Foreskin fibroblast (primary cell): ENCODE measurements at places on chromosomes 7 and 10.

DNA sequence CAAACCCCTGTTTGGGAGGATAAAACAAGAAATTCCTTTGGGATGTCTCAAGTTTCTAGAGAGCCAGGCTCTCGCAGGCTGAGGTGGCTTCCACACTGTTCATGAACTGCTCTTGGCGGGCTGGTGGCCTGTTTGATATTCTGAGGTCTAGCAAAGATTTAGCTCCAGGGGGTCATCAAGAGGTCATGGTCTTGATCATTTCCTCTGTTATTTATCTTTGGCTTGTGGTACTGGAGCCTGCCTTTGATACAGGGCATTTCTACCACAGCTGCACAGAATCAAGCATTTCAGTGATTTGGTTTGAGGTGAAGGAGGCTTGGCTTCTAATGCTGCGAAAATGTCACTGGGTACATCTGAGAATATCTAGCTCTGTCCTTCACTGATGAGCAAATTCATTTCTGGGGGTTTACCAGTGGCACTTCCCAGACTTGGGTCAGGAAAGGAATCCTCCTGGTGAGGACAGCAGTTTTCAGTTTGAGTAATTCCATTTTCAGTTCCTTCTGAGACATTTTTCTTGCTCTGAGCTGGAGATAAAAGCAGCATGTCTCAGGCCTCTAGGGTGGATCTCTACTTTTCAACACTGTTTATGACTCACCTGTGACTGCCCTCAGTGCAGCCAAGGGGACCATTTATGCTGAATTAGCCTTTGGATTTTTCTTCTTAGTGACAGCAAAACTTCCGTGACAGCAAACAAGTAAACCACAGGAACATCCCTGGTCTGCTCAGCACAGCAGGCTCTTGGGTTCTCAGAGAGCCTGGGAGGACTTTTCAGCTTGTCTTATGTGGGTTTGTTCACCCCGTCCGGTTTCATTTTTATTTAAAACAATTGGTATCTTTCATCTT, 312.0 kb downstream of the RNLS start:
- DNase-seq = peak; percentile 79

DNA sequence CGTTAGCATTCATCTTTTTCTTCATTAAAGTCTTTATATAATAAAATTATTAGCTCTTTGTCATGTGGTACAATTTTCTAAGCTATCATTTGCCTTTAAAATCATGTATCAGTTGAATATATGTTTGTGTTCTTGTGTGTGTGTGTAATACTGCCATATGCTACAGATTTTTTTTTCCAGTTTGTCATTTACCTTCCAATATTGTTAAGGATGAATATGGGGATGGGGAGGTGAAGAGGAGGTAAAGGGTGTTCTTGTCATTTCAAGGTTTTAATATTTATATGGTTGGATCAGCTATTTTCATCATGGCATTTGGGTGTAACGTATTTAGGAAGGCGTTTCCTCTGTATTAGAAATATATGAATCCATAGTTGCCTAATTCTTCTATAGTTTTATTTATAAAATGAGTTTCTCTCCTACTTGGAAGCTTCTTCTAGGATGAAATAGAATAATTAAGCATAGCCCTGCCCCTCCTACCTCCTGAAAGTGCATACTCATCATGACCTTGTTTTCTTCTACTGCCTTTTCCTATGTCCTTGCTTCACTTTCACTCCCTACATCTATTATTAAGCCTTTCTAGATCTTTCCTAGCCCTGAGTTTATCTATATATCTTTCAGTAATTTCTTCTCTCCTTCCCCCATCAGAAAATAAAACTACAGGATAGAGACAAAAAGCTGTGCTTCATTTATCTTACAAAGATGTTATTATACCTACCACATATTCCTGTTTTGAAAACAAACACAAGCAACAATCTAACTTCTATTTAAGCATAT, 25.1 kb downstream of the RAB18 start:
- no peak for DNase-seq

- DNase-seq = no peak
Measured at GRCh38 chr10:31578181-31578852, 259.3 kb downstream of the ZEB1 start.

DNA sequence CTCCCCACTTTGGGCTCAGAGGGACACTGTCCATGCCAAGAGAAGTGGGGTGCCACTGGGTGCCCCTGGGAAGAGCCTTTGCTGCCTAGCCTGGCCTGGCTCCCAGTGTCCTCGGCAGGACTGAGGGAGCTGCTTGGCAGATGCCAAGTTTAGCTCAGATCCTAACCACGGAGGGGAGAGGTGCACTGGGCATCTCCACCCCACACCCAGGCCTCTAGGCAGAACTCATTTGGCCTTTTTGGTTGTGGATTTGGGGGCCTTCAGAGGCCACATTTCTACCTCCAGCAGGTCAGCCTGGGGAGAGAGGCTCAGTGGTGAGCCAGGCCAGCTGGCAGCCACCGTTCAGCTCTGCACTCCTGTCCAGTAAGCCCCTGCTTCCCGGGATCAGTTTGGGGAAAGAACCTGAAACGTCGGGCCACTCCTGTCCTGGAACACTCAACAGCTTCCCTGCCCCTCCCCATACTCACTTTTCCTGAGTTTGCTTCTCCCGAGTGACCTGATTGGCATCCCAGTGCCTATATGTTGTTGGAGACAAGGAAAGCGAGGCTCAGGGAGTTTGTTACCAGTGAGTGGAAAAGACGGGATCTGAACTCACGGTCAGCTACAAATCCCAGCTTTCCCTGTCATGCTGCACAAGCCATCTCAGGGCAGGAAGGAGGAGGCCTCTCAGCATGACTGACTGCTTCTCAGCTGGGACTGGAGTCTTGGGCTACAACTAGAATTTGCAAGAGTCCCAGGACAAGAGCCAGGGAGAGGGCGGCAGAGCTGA, 11.2 kb upstream of the CXCL12 start:
- no peak for DNase-seq

- peak; percentile 32 for DNase-seq
Measured at GRCh38 chr10:61888744-61889143, 12.8 kb upstream of the ARID5B start.

- no peak for DNase-seq
Measured at GRCh38 chr7:112447406-112447805, 2.9 kb upstream of the IFRD1 start.
